ENCODE measurements at places on chromosomes 5 and 9. TPM values are rescaled to one million over a fixed set of nuclear protein-coding genes. Genes with fewer than 3 reads are reported as not detected.

DNA sequence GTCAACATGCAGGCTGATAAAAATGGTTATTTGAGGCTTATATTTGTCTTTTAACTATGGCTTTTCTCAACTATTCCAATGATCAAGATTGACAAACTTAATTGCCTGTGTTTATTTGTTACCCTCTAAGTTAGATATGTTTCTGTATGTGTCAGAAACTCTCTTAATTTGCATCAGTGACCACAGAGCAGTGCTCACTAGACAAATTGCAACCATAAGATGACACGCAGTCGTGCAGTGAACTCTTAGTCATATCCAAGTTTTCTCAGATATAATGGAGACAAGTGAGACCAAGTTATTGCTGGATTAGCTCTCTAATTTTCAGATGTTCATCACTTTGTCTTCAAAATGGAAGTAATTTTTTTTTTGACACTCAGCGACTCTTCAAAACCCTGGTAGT, 342.2 kb upstream of the RFX3 start:
- peak; percentile 61 for DNase-seq
- no peaks in the 10 kb centered on the region for H3K36me3 ChIP-seq

DNA sequence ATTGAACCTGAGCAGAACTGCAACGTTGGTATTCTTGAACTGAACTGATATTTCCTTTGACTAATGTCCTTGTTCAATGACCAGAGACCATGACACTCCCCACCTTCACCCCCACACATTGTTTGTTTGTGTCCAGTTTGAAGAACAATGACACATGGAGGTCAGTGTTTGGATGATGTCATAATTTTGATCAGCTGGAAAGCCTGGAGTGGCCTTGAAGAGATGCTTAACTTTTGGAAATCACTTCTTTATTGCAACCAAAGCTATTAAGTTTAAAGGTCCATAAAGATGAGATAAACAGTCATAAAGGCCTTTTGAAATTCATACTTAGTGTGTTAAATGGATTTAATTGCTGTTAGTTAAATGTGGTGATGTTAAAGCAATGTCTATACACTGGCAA, 92.7 kb downstream of the TMC1 start:
- H3K4me3 ChIP-seq, result no peak overlapping the region
- no peaks in the 10 kb centered on the region for H3K4me1 ChIP-seq
- H3K36me3 ChIP-seq, result no peaks in the 10 kb centered on the region
- DNase-seq, result peak; percentile 27
- H3K27ac ChIP-seq, result no peak overlapping the region

DNA sequence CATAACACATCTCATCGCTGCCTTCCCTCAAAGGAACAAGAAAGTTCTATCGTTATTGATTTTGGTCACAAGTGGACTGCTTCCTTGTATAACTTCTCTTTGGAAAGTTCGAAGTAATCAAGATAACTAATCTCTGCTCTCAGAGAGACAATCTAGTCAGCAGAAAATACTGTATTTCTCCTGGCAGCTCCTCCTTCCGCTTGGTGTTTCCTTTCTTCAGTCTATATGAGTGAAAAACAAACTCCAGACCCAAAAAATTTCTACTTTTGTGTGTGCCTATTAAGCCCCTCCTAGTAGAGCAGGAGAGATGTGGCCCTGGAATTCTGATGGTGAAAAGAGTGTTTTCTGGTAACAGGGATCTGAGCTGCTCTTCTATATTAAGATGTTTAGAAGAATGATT, 24.5 kb downstream of the OSTF1 start:
- H3K36me3 ChIP-seq, result no peaks in the 10 kb centered on the region
- H3K4me3 ChIP-seq, result no peak overlapping the region
- no peak overlapping the region for H3K27ac ChIP-seq
- DNase-seq, result no peak
- H3K27me3 ChIP-seq, result no peaks in the 10 kb centered on the region

- H3K27me3 ChIP-seq, result no peaks in the 10 kb centered on the region
- H3K4me3 ChIP-seq, result no peak overlapping the region
- H3K4me1 ChIP-seq, result no peaks in the 10 kb centered on the region
- DNase-seq, result no peak
- H3K27ac ChIP-seq, result no peak overlapping the region
Observed at GRCh38 chr5:107949688-107950341, 279.1 kb upstream of the EFNA5 start.

- H3K4me3 ChIP-seq, result peak overlapping the region; percentile 30
- H3K36me3 ChIP-seq, result no peaks in the 10 kb centered on the region
- H3K27ac ChIP-seq, result peak overlapping the region; percentile 73
- no peak for DNase-seq
Observed at GRCh38 chr9:77402286-77402685, 225.0 kb downstream of the VPS13A start.

GRCh38 chr9:70049236-70049635, 5.6 kb downstream of the MAMDC2 start:
- no peaks in the 10 kb centered on the region for H3K27me3 ChIP-seq
- peaks cover 25% of the 10 kb centered on the region for H3K4me1 ChIP-seq
- H3K4me3 ChIP-seq, result no peak overlapping the region
- peak overlapping the region; percentile 13 for H3K27ac ChIP-seq
- H3K36me3 ChIP-seq, result no peaks in the 10 kb centered on the region

- H3K27ac ChIP-seq, result peak overlapping the region; percentile 100
- peak; percentile 92 for DNase-seq
- peak overlapping the region; percentile 18 for H3K4me3 ChIP-seq
Observed at GRCh38 chr5:136023958-136024541, 4.7 kb upstream of the TGFBI start.

The IARS1 gene
- 491 TPM for total RNA-seq

The AQP7 gene
- total RNA-seq, result 0.59 TPM

Measured in osteoblast (primary cell).